Amniotic stem cell (primary cell): ENCODE measurements at places on chromosomes 13 and 19.

DNA sequence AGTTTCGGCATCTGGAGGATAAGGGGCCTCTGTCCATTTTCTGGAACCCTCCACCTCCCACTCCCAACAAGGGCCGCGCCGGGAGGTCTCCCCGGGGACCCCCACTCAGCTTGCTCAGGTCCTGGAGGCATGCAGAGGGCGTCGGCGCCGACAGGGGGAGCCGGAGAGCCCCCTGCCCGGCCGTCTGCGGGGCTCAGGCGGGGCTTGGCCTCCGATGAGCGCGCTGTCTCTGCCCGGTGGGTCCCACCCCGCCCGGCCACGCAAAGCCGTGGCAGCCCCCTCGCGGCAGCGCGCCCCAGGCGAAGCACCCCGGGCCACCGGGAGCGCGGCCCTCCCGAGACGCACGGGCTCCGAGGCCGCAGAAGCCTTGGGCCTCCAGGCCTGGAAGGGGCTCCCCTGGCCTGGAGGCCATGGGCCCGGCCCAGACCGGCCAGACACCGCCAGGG lies 149.7 kb upstream of the ZNF536 start:
- DNase-seq: no peak

GRCh38 chr13:26749285-26749684 lies 11.3 kb downstream of the GPR12 start:
- no peak for DNase-seq

- DNase-seq: no peak
Observed at GRCh38 chr19:30806311-30806710, 434.1 kb downstream of the ZNF536 start.

DNA sequence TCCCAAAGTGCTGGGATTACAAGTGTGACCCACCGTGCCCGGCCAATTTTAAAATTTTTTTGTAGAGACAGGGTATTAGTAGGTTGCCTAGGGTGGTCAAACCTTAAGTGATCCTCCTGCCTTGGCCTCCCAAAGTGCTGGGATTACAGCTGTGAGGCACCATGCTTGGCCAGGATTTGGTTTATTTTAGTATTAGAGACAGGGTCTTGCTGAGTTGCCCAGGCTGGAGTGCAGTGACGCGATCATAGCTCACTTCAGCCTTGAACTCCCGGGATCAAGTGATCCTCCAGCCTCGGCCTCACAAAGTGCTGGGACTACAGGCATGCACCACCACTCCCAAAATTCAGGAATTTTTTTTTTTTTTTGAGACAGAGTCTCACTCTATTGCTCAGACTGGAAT lies 5.4 kb upstream of the ZNF414 start:
- DNase-seq: no peak

- DNase-seq: peak; percentile 85
Observed at GRCh38 chr19:44356383-44357111, at the start of gene ZNF112. TSS of gene ZNF112 (minus strand) at chr19:44356680. CDS start at chr19:44340539, 16,141 bp downstream.

- no peak for DNase-seq
Observed at GRCh38 chr13:99442273-99442895, 58.9 kb upstream of the TM9SF2 start.

DNA sequence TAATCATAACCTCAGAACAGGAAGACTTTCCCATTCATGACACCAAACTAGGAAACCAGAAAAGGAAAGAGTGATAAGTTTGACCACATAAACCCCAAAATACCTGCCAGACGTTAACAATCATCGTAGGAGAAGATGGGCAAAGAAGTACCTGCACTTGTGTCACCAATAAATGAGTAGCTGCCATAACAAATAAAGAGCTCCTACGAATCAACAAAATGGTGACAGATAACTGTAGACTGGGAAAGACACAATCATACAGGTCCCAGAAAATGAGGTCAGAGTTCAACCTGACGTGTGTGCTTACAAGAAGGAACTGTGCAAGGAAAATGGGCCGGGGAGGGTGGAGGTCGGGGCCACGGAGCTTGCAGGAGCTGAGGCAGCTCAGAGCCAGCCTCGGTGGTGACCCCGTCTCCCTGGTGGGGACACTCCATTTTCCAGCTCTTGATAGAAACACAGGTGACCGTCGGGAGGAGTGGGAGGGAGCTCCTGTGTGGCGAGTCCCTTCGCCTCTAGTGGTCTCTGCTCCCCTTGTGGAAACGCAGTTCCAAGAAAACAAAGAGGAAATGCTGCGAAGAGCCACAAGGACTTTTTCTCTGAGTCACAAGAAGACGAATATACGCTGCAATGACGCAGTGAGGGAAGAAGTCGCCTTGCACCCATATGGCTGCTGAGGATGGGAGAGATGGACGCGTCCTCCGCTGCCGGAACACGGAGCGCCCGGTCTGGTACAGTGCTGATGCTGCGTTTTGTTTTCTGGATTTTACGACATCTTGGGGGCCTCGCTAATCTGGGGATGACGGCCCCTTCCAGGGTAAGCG lies 9.5 kb downstream of the PIP5K1C start:
- DNase-seq: no peak

DNA sequence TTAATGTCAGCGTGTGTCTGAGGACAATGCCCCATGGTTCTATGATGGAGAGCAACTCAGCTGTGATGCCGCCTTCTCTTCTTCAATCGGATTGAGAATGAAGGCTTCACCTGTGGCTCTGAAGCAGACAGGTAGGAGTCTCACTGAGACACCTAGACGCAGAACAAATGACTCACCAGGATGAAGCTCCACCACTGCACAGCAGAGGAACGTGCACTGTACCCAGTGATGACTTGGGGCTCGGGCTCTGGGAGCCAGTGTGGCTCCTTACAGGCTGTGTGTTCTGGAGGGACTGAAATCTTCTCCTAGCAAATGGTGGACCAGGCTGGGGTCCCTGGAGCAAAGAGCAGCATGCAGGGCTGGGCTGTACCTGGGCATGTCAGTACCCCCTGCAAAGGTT lies 44.0 kb downstream of the CCDC70 start:
- DNase-seq: no peak

DNA sequence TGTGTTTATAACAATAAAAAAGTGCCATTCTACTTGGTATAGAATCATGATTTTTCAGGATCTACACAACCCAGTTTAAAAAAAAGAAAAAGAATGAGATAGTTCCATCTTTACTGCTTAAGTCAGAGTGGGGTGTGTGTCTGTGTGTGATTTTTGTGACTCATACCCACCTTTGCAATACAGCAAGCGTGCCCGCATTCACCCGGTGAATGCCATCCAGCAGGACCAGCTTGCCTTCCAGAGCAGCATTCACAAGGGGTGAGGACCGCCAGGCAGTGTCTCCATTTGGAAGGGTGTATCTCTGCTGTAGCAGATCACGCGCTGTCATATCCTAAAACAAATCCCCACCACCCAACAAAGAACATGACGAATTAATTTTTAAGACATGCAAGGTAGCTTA lies 127.7 kb downstream of the VWA8 start:
- no peak for DNase-seq

DNA sequence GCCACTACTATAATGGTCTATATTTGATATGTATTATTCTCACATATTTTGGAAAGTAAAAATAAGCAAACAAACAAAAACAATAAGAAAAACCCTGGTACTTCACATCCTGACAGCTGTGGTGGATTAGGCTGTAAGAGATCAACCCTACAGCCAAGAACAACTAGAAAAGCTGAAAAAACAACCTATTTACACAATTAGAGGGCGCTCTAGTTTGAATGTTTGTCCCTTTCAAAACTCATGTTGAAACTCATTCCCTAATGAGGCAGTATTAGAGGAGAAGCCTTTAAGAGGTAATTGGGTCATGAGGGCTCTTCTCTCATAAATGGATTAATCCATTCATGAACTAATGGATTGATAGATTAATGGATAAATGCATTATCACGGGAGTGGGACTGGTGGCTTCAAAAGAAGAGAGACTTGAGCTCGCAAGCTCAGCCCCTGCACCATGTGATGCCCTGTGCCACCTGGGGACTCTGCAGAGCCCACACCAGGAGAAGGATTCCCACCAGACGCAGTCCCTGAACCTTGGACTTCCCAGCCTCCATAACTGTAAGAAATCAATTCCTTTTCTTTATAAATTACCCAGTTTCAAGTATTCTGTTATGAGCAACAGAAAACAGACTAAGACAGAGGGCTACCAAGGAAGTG lies 733.9 kb upstream of the ARGLU1 start:
- no peak for DNase-seq

DNA sequence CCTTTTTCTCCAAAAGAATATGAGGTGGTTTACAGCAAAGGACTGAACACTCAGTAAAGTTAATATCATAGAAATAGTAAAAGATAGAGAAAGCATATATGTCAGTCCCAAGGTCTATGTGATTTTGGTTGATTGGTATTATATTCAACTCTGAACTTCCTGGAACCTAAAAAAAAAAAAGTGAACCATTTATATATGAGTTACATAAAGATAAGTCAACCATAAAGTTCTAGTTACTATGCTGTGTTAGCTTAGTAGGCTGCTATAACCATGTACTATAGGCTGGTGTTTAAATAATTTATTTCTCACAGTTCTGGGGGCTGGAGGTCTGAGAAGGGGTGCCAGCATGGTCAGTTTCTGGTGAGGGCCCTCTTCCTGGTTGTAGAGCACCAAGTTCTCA lies 475.6 kb downstream of the KLF12 start:
- no peak for DNase-seq

DNA sequence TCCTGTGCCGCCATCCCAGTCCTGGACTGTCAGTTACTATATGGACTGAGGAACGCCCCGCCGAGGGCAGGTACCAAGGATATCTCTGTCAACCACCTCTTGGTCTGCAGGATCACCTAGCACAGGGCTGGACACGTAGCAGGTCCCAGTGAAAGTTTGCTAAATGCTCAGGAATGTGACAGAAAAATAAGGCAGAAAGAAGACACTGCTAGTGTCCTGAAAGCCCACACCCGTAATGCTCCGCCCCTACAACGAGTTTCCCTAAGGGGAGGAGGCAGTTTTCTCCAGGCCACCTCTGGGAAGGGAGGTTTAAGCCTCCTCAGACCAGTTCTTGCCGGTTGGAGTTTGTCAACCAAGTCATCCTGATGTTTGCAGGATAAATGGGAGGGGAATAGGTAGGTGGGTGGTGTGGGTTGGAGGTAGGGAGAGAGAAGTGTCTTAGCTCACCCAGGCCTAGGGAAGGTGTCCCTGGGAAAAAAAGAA lies 1.7 kb upstream of the SERTAD3 start:
- no peak for DNase-seq

DNA sequence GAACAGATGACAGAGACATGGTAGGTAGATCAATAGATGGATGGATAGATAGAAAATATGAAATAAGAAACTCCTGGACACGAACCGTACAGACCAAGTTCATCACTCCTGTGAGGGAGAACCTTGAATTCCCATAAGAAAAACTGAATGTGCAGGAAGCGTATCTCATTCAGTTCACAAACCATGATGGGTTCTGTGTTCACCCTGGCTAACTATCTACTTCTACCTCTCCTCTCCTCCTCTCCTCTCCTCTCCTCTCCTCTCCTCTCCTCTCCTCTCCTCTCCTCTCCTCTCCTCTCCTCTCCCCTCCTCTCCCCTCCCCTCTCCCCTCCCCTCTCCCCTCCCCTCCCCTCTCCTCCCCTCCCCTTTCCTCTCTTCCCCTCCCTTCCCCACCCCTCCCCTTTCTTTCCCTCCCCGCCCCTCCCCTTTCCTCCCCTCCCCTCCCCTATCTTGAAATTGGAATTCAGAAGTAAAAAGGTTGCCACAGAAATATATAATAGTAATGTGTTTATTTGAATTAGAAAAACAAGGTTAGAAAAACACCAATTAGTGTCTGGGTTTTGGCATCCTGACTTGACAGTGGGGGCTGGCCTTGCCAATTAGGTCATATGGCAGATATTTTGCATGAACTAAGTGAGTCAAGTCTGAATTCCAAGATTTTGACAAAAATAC lies 75.9 kb downstream of the ANKRD10 start:
- DNase-seq: no peak

- no peak for DNase-seq
Observed at GRCh38 chr13:23758798-23759527, 130.2 kb downstream of the MIPEP start.

DNA sequence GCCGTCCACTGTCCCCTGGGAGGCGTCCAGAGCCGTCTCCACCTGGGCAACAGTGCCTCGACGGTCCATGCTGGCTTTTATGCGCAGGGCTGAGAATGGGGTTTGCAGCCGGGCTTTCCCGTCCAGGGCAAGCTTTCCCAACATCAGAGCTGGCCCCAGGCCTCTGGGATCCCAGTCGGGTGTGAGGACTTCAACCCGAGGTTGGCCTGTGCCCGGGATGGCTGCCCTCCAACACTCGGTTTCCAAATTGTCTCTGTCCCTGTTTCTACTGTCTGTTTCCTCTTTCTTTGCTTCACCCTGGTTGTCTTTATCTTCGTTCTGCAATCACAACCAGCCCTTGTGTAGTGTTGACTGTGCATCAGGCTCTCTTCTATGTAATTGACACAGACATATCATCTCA lies at the start of gene IFNL4:
Gene IFNL4, minus strand, starts transcription at position 51 of the 400 bp plus-strand sequence.
- no peak for DNase-seq

- DNase-seq: no peak
Observed at GRCh38 chr19:15373644-15374043, 5.9 kb downstream of the AKAP8 start.

DNA sequence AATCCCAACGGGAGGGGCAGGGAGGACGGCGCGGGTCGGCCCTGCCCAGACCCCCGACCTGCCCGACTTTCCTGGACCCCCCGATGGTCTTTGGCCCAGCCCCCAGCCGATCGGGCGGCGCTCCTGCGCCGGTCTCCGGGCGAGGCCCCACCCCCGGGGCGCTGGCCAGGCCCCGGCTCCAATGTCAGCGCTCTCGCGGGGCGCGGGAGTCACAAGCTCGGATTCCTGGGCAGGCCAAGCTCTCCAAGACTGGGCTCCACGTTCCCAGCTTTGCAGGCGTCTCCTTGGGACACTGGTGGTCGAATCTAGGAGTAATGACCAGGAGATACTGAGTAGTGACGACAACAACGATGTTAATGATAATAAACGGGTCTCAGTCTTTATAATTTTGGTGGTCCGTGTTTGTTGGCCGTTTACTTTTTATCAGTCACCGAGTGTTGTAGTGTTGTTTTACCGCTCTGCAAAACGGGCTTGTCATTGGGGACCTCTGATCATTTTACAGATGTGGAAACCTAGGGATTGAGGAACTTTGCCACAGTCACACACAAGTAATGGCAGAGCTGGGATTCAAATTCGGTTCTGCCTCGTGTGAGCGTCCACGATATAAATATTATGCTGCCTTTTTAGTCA lies 545 bp downstream of the RAD23A start:
- peak; percentile 77 for DNase-seq

DNA sequence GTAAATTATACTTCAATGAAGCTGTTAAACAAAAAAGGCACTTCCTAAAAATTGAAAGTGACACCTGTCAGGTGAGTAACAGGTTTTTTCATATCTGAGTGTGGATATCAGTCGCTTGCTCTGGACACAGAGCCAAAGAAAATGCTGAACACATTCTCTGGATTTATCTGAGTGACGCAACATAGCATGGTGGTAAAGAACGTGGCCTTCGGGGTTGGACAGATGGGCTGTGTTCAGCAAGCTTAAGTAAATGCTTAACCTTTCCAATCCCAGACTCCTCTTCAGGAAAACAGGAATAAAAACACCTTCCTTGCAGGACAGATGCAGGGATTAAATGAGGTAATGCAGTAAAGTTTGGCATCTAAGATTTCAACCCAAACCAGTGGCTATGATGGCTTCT lies 132.0 kb downstream of the FOXO1 start:
- no peak for DNase-seq
